Endodermal cell (in vitro differentiated cells): ENCODE measurements at places on chromosomes 6 and 20.

- no peak for DNase-seq
These were observed 23.9 kb upstream of the ASXL1 start for GRCh38 chr20:32333988-32334885.

DNA sequence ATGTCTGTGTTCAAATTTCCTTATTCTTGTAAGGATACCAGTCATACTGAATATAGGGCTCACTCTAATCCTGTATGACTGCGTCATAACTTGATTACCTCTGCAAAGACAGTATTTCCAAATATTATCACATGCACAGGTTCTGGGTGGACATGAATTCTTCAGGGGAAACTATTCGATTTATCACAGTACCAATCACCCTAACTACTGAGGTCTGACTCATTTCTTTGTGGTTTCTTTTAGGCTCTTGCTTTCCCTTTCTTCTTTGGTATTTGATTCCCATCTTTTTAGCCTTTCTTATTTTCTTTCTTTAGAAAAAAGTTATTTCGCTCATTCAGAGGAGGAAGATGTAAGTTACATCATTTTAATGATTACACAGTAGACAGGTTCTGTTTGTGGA, 40.3 kb upstream of the TBX18 start:
- DNase-seq: no peak

DNA sequence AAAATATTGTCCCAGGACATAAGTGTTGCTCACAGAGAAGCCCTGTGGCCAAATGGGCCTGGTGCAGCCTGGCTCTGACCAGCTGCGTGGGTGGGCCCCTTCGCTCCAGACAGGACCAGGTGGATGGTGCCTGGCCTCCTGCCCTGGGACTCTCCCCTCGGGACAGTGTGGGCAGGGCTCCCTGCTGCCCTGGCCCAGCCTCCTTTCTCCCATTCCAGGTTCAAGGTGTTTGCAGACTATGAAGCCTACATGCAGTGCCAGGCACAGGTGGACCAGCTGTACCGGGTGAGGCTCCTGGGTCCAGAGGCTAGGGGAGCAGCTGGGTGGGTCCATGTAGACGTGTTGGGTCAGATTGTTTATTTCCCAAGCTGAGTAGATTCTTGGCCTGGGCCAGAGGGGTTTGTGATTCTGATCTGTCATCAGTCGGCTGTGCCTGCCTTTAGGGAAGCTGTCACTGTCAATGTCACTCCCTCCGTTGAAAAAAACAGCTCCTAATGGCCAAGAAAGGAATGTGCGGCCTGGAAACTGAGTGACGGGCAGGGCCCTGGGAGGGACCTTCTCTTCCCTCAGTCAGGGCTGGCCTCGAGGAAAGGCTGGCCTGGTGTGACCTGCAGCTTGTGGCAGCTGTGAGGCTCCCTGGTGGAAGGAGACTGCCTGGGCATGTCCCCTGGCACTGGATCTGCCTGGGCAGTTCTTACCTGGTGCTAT, 47.7 kb downstream of the PYGB start:
- peak; percentile 66 for DNase-seq

DNA sequence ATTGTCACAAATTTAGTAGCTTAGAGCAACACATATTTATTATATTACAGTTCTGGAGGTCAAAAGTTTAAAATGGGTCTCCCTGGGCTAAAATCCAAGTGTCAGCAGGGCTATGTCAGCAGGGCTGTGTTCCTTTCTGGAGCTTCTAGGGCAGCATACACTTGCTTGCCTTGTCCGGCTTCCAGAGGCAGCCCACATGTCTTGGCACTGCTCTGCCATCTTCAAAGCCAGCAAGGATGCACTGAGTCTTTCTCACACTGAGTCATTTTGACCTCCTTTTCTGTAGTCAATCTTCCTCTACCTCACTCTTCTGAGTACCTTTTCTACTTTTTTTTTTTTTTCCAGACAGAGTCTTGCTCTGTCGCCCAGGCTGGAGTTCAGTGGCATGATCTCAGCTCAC, 39.0 kb downstream of the ADGRF4 start:
- DNase-seq: no peak

- DNase-seq: no peak
These were observed 56.8 kb downstream of the LINC00237 start for GRCh38 chr20:21049305-21049828.

GRCh38 chr6:53770780-53771249, 24.0 kb upstream of the LRRC1 start:
- no peak for DNase-seq

GRCh38 chr6:43150051-43150751, 20.9 kb upstream of the SRF start:
- DNase-seq: no peak

- DNase-seq: peak; percentile 72
These were observed 27.1 kb upstream of the SYNCRIP start for GRCh38 chr6:85669735-85670194.

GRCh38 chr6:10276660-10277287, 138.1 kb downstream of the TFAP2A start:
- DNase-seq: no peak

DNA sequence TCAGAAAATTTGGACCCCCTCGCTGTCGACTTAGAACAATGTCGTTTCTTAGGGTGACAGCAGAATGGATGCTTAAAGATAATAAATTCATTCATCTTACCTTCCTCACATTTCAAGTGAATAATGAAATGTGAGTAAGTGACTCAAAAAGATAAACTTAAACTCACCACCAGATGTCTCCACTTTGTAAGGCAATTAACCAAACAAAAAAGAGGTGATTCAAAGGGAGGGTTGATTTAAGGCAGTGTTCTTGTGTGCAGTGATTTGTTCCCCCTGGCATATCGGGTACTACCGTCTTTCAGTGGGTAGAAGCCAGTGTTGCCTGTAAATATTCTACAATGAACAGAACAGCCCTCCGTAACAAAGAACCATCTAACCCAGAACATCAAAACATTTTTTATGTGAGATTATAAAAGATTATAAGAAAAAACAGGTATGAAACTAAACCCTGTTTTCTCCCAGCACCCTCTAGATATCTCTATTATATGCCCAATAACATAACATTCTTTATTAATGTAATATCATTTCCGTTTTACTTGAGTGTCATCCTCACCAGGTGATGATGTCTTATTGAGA, 589.7 kb downstream of the CBLN4 start:
- no peak for DNase-seq

- peak; percentile 39 for DNase-seq
These were observed 8.4 kb upstream of the EPB41L1 start for GRCh38 chr20:36145877-36146707.

GRCh38 chr6:77482981-77483380, 19.7 kb upstream of the HTR1B start:
- no peak for DNase-seq

- DNase-seq: peak; percentile 42
These were observed 15.7 kb downstream of the PI16 start for GRCh38 chr6:36969988-36970891.

DNA sequence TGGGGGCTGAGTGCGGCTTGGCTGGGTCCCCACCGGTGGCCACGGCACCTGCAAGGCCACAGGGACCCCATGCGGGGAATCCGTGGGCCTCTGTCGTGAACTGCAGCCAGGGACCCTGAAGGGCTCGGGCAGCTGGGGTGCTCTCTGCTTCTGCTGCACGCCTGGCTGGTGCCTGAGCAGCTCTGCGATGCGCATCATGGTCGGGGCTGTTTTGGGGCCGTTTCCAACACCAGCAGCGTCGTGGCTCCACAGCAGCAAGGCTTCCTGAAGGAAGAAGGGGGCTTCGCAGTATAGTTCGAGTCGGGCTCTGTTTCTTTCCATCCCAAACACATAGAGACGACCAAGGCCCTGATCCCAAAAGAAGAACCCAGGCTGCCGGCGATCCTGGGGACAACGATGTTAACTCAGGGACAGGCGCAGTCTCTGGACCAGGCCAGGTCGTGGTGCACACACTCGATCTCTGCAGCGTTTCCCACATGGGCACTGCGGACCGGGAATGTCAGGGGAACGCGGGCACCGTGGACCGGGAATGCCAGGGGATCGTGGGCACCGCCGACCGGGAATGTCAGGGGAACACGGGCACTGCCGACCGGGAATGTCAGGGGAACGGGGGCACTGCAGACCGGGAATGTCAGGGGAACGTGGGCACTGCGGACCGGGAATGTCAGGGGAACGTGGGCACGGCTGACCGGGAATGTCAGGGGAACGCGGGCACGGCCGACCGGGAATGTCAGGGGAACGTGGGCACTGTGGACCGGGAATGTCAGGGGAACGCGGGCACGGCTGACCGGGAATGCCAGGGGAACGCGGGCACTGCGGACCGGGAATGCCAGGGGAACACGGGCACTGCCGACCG, 36.8 kb upstream of the BHLHE23 start:
- DNase-seq: no peak

DNA sequence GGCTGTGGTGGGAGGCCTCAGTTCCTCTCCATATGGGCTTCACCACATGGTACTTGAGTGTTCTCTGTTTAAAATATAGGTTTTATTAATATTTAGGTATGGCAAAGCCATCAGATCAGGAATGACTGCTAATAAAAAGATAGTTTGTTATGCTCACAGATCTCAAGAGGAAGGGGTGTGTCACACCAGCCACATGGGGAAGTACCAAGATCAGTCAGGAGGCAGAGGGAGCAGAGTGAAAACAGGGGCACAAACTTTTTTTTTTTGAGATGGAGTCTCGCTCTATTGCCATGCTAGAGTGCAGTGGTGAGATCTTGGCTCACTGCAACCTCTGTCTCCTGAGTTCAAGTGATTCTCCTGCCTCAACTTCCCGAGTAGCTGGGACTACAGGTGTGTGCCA, 92.1 kb upstream of the GCM1 start:
- no peak for DNase-seq

- DNase-seq: no peak
These were observed 7.7 kb upstream of the HTR1B start for GRCh38 chr6:77470983-77471382.
